ENCODE measurements at places on chromosomes 4 and X. TPM values are rescaled to one million over a fixed set of nuclear protein-coding genes. Genes with fewer than 3 reads are reported as not detected.

The LIMCH1 gene
- 44.4 TPM for total RNA-seq

The RTL5 gene
- total RNA-seq: 17.1 TPM

The MAGEA2 gene
- total RNA-seq: not detected

GRCh38 chr4:100819505-100819904, 301.7 kb upstream of the EMCN start:
- H3K27ac ChIP-seq: no peak overlapping the region
- no peak for DNase-seq
- no peaks in the 10 kb centered on the region for H3K27me3 ChIP-seq
- no peaks in the 10 kb centered on the region for H3K36me3 ChIP-seq

The CD38 gene
- 1.4 TPM for total RNA-seq

The GALNT7 gene
- 8.2 TPM for total RNA-seq

DNA sequence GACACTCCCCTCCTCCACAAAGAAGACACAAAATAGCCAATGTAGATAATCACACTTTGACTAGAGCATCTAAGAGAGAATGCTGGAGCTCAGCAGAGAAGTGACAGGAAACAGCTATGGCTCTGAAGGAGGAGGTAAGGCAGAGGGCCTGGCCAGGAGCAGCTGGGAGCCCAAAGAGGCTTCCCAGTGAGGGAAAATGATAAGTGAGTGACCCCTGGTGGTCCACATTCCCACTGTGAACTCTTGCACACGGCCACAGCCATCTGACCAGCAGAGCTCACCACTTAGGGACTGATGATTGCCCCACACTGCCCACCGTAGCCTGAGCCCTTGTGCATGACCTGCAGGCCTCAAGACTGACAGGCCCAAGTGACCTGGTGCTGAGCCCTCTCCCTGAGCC, 162.7 kb upstream of the GALNTL6 start:
- H3K27me3 ChIP-seq: no peaks in the 10 kb centered on the region
- H3K36me3 ChIP-seq: no peaks in the 10 kb centered on the region
- H3K27ac ChIP-seq: no peak overlapping the region
- no peak overlapping the region for H3K4me3 ChIP-seq
- no peaks in the 10 kb centered on the region for H3K4me1 ChIP-seq

The BCOR gene
- 26.7 TPM for total RNA-seq

- no peak overlapping the region for H3K27ac ChIP-seq
- H3K36me3 ChIP-seq: peaks cover 3% of the 10 kb centered on the region
- H3K4me1 ChIP-seq: no peaks in the 10 kb centered on the region
Observed at GRCh38 chrX:15834053-15834452, 20.6 kb downstream of the AP1S2 start.

- no peak for DNase-seq
- no peak overlapping the region for H3K27ac ChIP-seq
- no peaks in the 10 kb centered on the region for H3K27me3 ChIP-seq
- no peaks in the 10 kb centered on the region for H3K36me3 ChIP-seq
Observed at GRCh38 chr4:182102576-182102975, 140.6 kb upstream of the TENM3 start.

GRCh38 chrX:70769659-70770227, 138.8 kb downstream of the TEX11 start:
- H3K4me3 ChIP-seq: no peak overlapping the region
- H3K4me1 ChIP-seq: no peaks in the 10 kb centered on the region
- no peak overlapping the region for H3K27ac ChIP-seq
- no peaks in the 10 kb centered on the region for H3K27me3 ChIP-seq
- H3K36me3 ChIP-seq: no peaks in the 10 kb centered on the region

The PNMA6A gene
- total RNA-seq: 0.32 TPM

Data from ascending aorta (tissue), 2 donors.